Thymus (tissue), 14 donors: ENCODE measurements at places on chromosomes 4 and X. TPM values are rescaled to one million over a fixed set of nuclear protein-coding genes. Genes with fewer than 3 reads are reported as not detected.

GRCh38 chr4:74920704-74921103, 12.2 kb upstream of the PARM1 start:
- no peaks in the 10 kb centered on the region for H3K27me3 ChIP-seq
- no peak overlapping the region for H3K4me3 ChIP-seq
- no peak overlapping the region for H3K27ac ChIP-seq
- H3K4me1 ChIP-seq = no peaks in the 10 kb centered on the region
- no peak for DNase-seq

Gene PRICKLE3
- 2.2 TPM for total RNA-seq

Gene CYBB
- 41.7 TPM for total RNA-seq

- H3K4me3 ChIP-seq = no peak overlapping the region
- H3K4me1 ChIP-seq = no peaks in the 10 kb centered on the region
- H3K27ac ChIP-seq = no peak overlapping the region
- H3K27me3 ChIP-seq = no peaks in the 10 kb centered on the region
- no peak for DNase-seq
- H3K36me3 ChIP-seq = no peaks in the 10 kb centered on the region
Observed at GRCh38 chrX:105972690-105973386, 65.7 kb downstream of the SERPINA7 start.

Gene TBC1D8B
- 1.5 TPM for total RNA-seq

Gene ESX1
- total RNA-seq = 0.05 TPM

Gene GPR34
- 11.9 TPM for total RNA-seq

- no peak overlapping the region for H3K4me3 ChIP-seq
- H3K36me3 ChIP-seq = no peaks in the 10 kb centered on the region
- DNase-seq = no peak
- no peaks in the 10 kb centered on the region for H3K27me3 ChIP-seq
- no peaks in the 10 kb centered on the region for H3K4me1 ChIP-seq
Observed at GRCh38 chr4:10753856-10754402, 69.4 kb upstream of the CLNK start.

DNA sequence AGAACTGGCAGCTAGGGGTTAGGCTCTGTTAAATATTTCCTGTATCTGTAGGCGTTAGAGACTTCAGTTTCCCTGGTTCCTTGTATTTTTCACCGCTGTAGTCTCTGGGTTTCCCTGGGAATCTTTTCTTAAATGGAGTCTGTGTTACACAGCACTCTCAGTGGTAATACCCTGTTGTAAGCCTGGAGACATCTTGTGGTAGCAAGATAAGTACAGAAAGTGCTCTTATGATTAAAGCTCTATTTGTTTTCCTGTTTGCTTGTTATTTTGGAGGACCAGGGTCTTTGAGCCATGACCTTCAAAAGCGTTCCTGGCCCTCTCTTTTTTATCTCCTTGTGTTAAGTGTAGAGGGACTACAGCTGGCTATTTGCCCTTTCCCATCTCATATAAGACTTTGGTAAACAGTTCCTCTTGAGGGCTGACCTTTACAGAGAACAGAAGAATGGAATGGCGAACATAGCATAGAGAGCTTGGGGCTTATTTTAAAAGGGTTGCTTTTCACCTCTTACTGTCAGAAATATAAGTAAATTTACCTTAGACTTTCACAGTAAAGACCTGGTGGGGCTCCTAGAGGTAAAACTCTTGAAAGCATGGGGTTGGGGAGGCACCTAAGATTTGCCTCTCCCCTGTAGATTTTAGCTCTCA, 782.5 kb downstream of the FAT4 start:
- H3K4me1 ChIP-seq = no peaks in the 10 kb centered on the region
- DNase-seq = no peak
- H3K4me3 ChIP-seq = no peak overlapping the region
- H3K36me3 ChIP-seq = no peaks in the 10 kb centered on the region

- peaks cover 39% of the 10 kb centered on the region for H3K36me3 ChIP-seq
- H3K27ac ChIP-seq = no peak overlapping the region
- H3K4me3 ChIP-seq = no peak overlapping the region
- DNase-seq = no peak
- H3K4me1 ChIP-seq = no peaks in the 10 kb centered on the region
Observed at GRCh38 chr4:16196482-16197393, 29.5 kb downstream of the TAPT1 start.

GRCh38 chrX:131677655-131678628, 134.1 kb downstream of the OR13H1 start:
- no peak overlapping the region for H3K4me3 ChIP-seq
- H3K4me1 ChIP-seq = no peaks in the 10 kb centered on the region
- peaks cover 3% of the 10 kb centered on the region for H3K27me3 ChIP-seq
- H3K27ac ChIP-seq = no peak overlapping the region
- peak; percentile 51 for DNase-seq
- H3K36me3 ChIP-seq = no peaks in the 10 kb centered on the region

Gene OTUD6A
- total RNA-seq = not detected

GRCh38 chr4:37538931-37539330, 147.2 kb downstream of the RELL1 start:
- H3K27me3 ChIP-seq = no peaks in the 10 kb centered on the region
- DNase-seq = no peak
- H3K4me3 ChIP-seq = no peak overlapping the region
- H3K4me1 ChIP-seq = no peaks in the 10 kb centered on the region
- H3K36me3 ChIP-seq = no peaks in the 10 kb centered on the region

- no peaks in the 10 kb centered on the region for H3K27me3 ChIP-seq
- DNase-seq = no peak
- no peak overlapping the region for H3K27ac ChIP-seq
- no peak overlapping the region for H3K4me3 ChIP-seq
- H3K36me3 ChIP-seq = no peaks in the 10 kb centered on the region
Observed at GRCh38 chr4:8700531-8700930, 108.0 kb downstream of the CPZ start.

GRCh38 chr4:153204728-153205648, 745 bp downstream of the TRIM2 start:
- no peak overlapping the region for H3K27ac ChIP-seq
- no peak for DNase-seq
- peaks cover 3% of the 10 kb centered on the region for H3K4me1 ChIP-seq

DNA sequence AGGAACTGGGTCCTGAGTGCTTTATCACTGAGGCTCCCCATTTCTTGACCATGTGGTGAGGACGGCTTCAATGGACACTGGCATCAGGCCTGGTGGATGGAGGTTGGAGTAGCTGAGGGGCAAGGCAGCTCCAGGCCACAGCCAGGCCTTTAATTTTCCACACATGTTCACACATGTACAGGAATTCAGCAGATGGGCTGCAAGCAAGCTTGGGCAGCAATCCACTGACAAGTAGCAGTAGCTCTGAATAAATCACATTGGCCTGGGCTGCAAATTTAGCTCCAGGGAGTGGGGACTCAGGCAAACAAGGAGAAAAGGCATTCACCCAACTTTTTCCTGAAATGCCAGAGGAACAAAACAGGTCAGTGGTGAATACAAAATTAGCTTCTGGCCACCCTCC, 107.8 kb upstream of the SCML1 start:
- H3K36me3 ChIP-seq = no peaks in the 10 kb centered on the region
- DNase-seq = no peak
- no peaks in the 10 kb centered on the region for H3K4me1 ChIP-seq
- no peak overlapping the region for H3K4me3 ChIP-seq
- H3K27ac ChIP-seq = no peak overlapping the region
- no peaks in the 10 kb centered on the region for H3K27me3 ChIP-seq

DNA sequence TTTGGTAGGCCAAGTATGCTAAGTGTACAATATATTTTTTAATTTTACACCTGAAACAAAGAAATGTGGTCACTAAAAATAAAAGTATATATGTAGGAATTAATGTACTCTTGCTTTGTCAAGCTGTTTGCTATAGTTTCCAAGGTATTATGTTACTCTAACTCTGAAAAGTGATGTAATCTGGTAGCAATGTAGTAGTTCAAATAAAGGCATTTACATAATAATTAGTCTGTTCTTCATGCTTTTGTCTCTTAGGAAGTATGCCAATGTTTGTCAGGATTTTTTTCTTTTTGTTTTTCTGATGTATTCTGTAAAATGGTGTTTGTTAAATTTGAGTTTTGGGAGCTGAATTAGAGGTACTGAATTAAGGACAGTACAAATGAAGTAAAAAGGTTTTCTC, 89.5 kb downstream of the PLS3 start:
- no peaks in the 10 kb centered on the region for H3K36me3 ChIP-seq
- no peak overlapping the region for H3K4me3 ChIP-seq
- DNase-seq = no peak
- H3K4me1 ChIP-seq = no peaks in the 10 kb centered on the region
- no peak overlapping the region for H3K27ac ChIP-seq
- no peaks in the 10 kb centered on the region for H3K27me3 ChIP-seq

Gene UGT2B15
- total RNA-seq = 0.05 TPM

Gene GUCY1A1
- 16.6 TPM for total RNA-seq

Gene XPNPEP2
- total RNA-seq = 0.90 TPM

DNA sequence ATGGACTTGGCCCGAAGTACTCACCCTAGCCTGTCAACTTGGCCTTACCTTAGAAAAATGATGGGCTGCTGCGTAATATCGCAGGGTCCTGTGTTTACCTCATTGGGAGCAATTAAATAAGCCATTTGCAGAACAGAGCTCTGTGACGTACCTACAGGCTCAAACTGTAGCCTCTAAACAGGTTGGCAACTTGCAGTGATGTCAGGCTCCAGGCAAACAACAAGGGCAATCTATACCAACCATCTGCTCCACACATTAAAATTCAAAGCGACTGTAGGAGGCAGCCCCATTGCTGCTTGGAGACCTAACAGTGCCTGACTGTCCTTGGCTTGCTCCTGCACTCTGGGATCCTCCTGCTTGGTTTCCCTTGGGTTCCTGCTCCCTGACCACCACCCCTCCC, 17.2 kb downstream of the VGLL1 start:
- H3K4me3 ChIP-seq = no peak overlapping the region
- H3K27ac ChIP-seq = no peak overlapping the region
- no peaks in the 10 kb centered on the region for H3K27me3 ChIP-seq
- H3K4me1 ChIP-seq = no peaks in the 10 kb centered on the region
- no peak for DNase-seq

Gene NXF2
- not detected for total RNA-seq

Gene TNMD
- total RNA-seq = 0.57 TPM

Gene C1QTNF7
- total RNA-seq = 0.61 TPM

- no peaks in the 10 kb centered on the region for H3K36me3 ChIP-seq
- H3K27me3 ChIP-seq = no peaks in the 10 kb centered on the region
- no peak for DNase-seq
- H3K4me3 ChIP-seq = no peak overlapping the region
Observed at GRCh38 chr4:185846505-185847150, 34.6 kb upstream of the SORBS2 start.

DNA sequence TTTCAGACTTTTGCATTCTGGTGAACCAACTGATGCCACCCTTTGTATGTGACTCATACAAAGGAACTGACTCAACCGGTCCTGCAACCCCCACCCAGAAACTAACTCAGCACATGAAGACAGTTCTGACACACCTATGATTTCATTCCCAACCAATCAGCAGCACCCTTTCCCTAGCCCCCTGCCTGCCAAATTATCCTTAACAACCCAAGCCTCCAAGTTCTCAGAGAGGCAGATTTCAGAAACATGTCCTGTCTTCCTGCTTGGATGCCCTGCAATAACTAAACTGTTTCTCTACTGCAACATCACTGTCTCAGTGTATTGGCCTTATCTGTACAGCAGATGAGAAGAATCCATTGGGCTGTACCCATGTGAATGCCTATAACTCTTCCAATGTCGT, 284.7 kb downstream of the CAMK2D start:
- no peaks in the 10 kb centered on the region for H3K36me3 ChIP-seq
- H3K4me3 ChIP-seq = no peak overlapping the region
- no peak for DNase-seq
- no peaks in the 10 kb centered on the region for H3K27me3 ChIP-seq
- no peak overlapping the region for H3K27ac ChIP-seq

DNA sequence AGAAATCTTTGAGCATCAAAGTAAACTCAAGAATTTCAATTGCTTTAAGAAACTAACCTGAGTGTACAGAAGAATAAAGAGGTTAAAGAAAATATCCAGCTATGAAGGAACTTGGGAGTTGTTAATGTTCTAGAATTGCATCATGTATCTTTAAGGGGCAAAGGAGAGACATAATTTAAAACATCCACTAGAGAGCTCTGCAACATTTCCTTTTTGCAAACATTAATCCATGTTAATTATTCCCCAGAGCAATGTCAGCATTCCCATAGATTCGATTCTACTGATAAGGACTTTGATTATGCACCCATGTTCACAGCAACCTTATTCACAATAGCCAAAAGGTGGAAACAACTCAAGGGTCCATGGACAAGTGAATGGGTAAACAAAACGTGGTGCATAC, 80.2 kb upstream of the SORBS2 start:
- H3K27me3 ChIP-seq = no peaks in the 10 kb centered on the region
- H3K4me3 ChIP-seq = no peak overlapping the region
- DNase-seq = no peak
- no peak overlapping the region for H3K27ac ChIP-seq
- peaks cover 6% of the 10 kb centered on the region for H3K4me1 ChIP-seq
- no peaks in the 10 kb centered on the region for H3K36me3 ChIP-seq

Gene HAND2
- 1.4 TPM for total RNA-seq
